ENCODE measurements at places on chromosomes 2 and 18. TPM values are rescaled to one million over a fixed set of nuclear protein-coding genes. Genes with fewer than 3 reads are reported as not detected.

CXCR4 gene
- total RNA-seq: not detected

GDF7 gene
- 0.04 TPM for total RNA-seq

TRIM43 gene
- 0.29 TPM for total RNA-seq

ALKAL2 gene
- total RNA-seq: not detected

RNF125 gene
- 11.3 TPM for total RNA-seq

CROCC2 gene
- total RNA-seq: not detected

BCL2 gene
- total RNA-seq: 4.1 TPM

Data from A375 (cell line).